ENCODE measurements at places on chromosomes 2 and 18.

GRCh38 chr18:36187826-36188721 lies 777 bp downstream of the MOCOS start:
- DNase-seq, result no peak

GRCh38 chr18:64436111-64436510 lies 287.2 kb upstream of the LINC00305 start:
- DNase-seq, result no peak

- no peak for DNase-seq
Measured at GRCh38 chr2:10120877-10121574, 1.5 kb upstream of the RRM2 start.

GRCh38 chr2:34853646-34854045 lies 1254.5 kb upstream of the FAM98A start:
- no peak for DNase-seq

DNA sequence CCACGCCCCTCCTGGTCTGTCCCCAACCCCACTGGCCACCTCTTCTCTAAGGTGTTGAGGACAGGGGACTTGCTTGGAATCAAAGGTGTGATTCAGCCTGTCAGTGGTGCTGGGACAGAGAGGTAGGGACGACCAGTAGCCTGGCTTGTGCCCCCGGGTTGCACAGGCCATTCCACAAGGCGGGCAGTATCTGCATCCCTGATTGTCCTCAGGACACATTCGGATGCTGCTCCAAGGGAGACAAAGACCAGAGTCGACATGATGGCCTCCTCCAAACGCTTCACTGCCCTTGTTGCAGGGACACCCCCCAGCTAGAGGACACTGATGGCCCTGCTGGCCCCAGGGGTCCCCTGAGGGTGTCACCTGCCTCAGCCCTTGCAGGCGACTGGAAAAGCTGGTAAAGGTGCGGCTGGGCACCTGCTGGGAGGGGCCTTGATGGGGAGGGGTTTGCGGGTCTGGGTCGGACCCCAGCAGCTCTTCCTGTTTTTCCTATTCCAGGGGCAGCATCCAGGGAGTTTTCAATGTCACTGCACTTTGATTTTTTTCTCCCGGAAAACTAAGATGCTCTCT lies 98.0 kb downstream of the PTGR3 start:
- no peak for DNase-seq

- no peak for DNase-seq
Measured at GRCh38 chr18:45167631-45168280, 447.5 kb upstream of the SLC14A2 start.

GRCh38 chr18:42683094-42683493 lies 432.4 kb downstream of the RIT2 start:
- no peak for DNase-seq

GRCh38 chr2:510839-511238 lies 166.4 kb downstream of the TMEM18 start:
- DNase-seq, result no peak

- DNase-seq, result no peak
Measured at GRCh38 chr2:101386599-101387150, 628 bp downstream of the CREG2 start.

- DNase-seq, result no peak
Measured at GRCh38 chr18:4823091-4823490, 368.0 kb upstream of the DLGAP1 start.

- DNase-seq, result no peak
Measured at GRCh38 chr2:190412966-190413365, 4.8 kb downstream of the MFSD6 start.

DNA sequence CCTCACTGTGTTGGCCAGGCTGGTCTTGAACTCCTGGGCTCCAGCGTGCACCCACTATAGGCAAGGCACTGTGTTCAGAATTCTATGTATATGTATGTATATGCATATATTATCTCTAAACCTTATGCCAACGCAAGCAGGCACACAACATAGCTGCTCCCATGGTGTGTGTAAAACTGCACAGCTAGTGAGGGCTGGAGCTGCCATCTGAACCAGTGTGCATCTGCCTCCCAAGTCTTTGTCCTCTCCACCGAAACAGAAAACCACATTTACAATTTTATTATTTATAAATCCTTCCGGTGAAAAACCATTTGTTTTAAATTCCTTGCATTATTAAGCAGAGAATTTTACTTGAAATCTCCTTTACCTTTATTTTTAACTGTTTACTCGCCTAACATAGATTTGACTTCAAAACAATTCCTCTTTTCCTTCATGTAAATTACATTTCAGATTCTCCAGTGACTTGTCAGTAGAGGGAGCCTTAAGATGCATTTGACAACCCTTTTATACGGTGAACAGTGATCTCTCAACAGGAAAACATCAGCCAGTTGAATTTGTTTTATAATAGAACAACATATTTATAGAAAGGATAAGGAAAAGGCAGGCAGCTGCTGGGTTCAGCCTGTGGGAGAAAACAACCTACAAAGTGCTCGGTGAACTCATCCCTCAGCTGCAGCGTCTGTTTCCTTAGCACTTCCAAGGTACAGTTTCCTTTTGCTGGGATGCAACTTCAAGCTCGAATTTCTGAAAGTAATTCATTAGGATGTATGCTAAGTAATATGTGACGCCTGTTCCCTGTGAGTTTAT lies 101.2 kb downstream of the MYT1L start:
- no peak for DNase-seq

DNA sequence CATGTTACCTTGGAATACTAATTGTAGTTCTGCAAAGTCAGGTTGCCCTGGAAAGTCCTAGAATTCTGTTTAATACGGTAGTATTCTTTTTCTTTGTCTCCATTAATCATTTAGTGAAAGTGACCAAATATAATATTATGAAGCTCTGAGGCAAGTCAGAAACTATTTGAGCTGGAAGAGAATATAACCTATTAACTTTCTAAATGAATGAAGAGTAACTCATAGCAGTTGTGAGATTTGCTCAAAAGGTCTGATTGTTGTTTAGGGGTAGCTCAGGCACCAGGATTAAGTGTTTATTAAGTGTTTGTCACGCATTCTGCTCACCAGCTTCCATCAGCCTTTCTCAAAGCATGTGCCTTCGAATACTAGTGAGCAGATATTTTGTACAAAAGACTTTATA lies 46.7 kb upstream of the SERPINE2 start:
- no peak for DNase-seq

- no peak for DNase-seq
Measured at GRCh38 chr18:30920351-30920750, 122.2 kb downstream of the DSC3 start.

DNA sequence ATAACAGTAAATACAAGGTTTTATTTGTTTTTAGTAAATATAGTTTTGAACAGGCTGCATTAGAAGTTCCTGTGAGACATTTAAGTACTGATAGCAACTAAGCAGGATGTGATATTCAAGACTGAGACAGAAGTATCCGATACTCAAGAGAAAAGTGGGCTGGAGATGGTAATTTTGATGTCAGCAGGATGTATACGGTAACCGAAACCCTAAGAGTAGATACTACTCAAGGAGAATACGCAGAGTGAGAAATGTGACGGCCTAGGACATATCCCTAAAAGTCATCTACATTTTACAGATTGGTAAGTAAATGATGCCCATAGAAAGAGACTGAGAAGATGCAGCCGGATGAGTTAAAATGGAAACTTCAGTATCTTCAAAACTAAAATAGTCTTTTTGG lies 115.4 kb downstream of the GORASP2 start:
- no peak for DNase-seq

DNA sequence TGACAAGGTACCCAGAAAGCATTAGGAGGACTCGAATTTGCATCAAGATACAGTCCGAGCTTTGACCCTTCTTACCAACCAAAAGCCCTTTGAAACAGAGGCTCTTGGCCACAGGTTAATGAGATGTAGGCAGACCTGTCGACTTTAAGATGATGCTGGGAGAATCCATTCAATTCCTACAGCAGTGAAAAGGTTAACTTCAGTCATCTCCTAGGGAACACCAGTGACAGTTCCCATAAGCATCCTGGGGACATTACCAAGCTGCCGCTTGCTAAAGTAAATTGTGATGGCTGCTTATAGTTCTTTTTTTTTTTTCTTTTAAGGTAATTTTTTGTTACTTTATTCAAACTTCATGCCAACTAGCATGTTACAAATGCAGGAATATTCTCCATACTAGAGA lies 379.3 kb downstream of the SOX11 start:
- no peak for DNase-seq

GRCh38 chr2:197198890-197199289 lies 111.7 kb downstream of the ANKRD44 start:
- DNase-seq, result peak; percentile 89

DNA sequence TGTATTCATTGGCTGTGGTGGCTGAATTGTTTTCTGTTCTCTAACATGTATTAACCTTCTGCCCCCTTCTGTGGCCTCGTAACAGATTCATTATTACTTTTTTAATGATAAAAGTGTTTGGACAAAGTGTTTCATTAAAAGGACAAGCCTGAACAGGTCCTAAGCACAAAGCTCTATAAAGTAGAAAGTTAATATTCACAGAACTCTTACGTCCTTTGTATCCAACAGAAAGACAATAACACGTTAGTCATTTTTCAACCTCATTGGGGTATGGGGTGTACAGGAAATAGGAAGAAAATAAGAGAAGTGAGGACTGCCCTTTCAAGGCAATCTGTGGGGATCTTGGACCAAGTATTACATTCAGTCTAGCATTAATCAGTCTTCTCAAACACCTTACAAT lies 105.5 kb upstream of the RGPD4 start:
- DNase-seq, result no peak

- DNase-seq, result no peak
Measured at GRCh38 chr2:164522561-164522981, 98.7 kb downstream of the GRB14 start.

DNA sequence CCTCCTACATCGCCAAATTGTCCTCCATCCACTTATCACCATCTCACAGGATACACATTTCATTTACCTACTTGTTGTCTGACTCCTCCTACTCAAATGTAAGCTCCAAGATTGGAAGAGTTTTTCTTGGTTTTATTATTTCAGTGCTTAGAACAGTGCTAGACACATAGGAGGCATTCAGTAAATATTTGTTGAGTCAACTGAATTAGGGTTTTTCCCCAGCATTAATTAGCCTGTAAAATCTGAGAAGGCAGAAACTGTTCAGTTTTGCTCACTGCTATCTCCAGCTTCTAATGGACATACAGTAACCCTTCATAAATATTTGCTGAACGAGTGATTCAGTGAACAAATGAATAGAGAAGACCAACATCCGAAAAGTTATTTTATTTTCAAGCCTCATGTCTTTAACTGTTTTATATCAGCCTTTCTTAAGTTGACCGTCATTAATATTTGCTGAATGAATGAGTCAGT lies 800 bp downstream of the TTC21B start:
- DNase-seq, result peak; percentile 56

- DNase-seq, result no peak
Measured at GRCh38 chr2:46545015-46545839, 65.9 kb downstream of the TMEM247 start.

DNA sequence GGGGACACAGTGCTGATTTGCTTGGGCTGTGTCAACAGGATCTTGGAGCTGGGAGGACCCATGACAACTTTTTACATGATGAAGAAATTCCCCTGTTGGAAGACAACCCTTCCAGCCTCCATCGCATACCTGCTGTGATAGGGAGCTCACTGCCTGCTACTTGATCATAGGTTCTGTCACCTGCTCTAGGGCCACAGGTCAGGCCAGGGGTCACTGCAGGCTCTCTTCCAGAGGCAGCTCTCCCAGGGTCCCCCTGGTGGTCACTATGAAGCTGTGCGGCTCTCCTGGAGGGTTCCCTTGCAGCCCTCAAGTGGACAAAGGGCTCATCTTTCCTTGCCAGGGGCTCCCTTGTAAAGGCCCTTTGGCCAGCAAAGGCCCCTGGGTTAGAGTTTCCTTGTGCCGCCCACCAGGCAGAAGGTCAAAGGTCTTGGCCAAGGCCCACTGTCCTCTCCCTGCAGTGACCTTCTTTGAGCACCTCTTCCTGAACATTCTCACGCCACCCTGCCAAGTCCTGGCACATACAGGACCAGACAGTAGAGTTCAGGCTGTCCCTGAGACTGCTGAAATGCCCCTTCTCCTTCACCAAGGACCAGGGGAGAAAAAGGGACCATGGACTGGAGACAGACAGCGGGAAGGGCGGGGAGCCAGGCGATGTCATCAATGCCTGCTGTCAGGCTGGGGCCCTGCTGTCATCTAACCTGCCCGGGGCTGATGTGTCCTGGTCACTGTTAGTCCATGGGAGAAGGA lies 345.1 kb downstream of the DYSF start:
- no peak for DNase-seq

- DNase-seq, result no peak
Measured at GRCh38 chr2:151275291-151275690, 13.6 kb upstream of the RBM43 start.

GRCh38 chr2:137865954-137866540 lies 98.2 kb upstream of the HNMT start:
- peak; percentile 3 for DNase-seq

DNA sequence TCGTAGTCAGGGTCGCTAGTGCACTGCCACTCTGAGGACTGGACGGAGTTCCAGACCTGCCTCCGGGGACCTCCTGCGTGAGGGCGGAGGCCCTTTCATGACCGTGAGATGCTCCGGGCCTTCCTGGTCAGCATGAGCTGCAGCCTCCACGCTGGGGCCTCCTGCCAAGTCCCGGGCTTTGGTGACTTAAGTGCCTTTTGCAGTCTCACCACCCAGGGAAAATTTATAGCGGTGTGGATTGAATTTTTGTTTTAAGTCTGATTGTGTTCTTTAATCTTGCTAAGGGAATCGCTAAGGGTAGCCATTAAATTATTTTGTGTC lies 33.6 kb downstream of the CHRNA1 start:
- DNase-seq, result no peak

DNA sequence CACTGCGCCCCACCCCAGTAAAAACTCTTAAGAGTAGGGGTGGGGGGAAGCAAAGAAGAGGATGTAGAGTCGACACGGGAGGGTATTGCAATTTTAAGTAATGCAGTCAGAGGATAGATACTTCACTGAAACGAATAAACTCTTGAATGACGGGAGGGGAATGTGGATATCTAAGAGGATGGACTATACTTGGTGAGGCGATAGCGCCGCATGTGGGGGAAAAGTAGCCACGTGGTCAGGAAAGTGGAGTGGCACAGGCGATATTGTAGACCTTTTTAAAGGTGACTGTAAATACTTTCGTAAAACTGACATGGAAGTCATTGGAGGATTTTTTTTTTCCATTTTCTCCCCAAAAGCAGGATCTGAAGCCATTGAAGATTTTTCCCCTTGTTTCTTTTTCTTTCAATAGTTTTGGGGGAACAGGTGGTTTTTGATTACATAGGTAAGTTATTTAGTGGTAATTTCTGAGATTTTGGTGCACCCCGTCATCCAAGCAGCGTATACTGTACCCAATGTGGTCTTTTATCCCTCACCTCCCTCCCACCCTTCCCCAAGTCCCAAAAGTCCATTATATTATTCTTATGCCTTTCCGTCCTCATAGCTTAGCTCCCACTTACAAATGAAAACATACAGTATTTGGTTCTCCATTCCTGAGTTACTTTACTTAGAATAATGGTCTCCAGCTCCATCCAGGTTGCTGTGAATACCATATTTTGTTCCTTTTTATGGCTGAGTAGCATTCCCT lies 13.8 kb downstream of the CLK1 start:
- DNase-seq, result no peak

GRCh38 chr2:128772671-128773070 lies 454.0 kb upstream of the HS6ST1 start:
- DNase-seq, result no peak
